Neural progenitor cell (in vitro differentiated cells): ENCODE measurements at places on chromosomes 1 and 21.

DNA sequence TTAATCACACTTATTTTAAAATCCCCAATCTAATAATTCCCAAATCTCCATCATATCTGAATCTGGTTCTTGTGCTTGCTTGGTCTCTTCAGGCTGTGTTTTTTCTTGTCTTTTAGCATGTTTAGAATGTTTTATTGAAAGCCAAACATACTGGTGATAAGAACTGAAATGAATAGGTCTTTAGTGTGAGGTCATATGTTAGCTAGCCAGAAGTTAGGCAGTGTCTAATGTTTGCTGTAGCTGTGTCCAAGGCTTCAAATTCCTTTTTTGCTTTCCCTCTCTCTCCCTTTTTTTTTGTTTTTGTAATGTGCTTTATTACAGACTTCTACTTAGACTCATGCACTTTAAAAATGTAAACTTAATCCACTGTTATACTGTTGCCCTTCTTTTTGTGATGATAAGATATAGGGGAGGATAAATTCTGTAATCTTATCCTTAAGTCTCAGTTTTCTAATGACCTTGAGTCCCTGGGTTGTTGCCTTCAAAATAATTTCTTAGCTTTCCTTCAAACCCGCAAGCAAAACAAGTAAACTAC, 725.1 kb downstream of the BRINP3 start:
- no peak for DNase-seq

- no peak for DNase-seq
These were observed 30.8 kb upstream of the SLC35F3 start for GRCh38 chr1:233873666-233874065.

DNA sequence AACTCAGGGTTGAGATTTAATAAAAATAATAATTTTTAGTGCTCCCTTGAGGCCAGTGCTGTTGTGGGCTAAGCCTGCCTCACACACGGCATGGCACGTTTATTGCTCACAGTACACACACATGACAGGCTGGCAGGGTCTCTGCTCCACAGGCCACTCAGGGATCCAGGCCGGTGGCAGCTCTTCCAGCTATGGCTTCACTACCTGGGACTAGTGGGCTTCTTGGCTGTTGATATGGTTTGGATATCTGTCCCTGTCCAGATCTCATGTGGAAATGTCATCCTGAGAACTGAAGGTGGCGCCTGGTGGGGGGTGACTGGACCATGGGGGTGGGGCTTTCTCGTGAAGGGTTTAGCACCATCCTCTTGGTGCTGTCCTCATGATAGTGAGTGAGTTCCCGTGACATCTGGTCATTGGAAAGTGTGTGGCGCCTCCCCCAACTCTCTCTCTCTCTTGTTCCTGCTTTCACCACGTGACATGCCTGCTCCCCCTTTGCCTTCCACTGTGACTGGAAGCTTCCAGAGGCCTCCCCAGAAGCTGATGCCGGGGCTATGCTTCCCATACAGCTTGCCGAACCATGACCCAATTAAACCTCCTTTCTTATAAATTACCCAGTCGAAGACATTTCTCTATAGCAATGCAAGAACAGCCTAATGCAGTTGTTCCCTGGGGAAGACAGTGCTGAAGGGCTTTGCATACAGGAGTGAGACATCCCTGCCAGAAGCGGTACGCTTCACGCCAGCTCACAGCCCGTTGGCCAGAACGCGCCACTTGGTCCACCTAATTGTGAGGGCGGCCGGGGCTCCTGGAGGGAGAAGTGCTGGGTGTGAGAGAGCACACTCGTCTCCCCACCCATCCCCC, 226.9 kb upstream of the C1orf174 start:
- DNase-seq, result no peak

- DNase-seq, result peak; percentile 82
These were observed 954 bp downstream of the RSBN1 start for GRCh38 chr1:113811156-113811887.

- DNase-seq, result no peak
These were observed 666.2 kb downstream of the ADGRL2 start for GRCh38 chr1:82466891-82467290.

- no peak for DNase-seq
These were observed 40.0 kb downstream of the ROR1 start for GRCh38 chr1:63813829-63814277.

- no peak for DNase-seq
These were observed 153.8 kb upstream of the FGGY start for GRCh38 chr1:59143133-59143487.

GRCh38 chr1:224199679-224200078, 16.6 kb downstream of the DEGS1 start:
- peak; percentile 24 for DNase-seq

GRCh38 chr1:27135541-27136235, 19.2 kb downstream of the SLC9A1 start:
- DNase-seq, result peak; percentile 60

GRCh38 chr21:39180429-39181019, 2.7 kb downstream of the PSMG1 start:
- DNase-seq, result no peak

- no peak for DNase-seq
These were observed 216.0 kb downstream of the DENND1B start for GRCh38 chr1:197559244-197559643.

- DNase-seq, result peak; percentile 18
These were observed 26.3 kb downstream of the RAB7B start for GRCh38 chr1:205976708-205977401.

- DNase-seq, result peak; percentile 5
These were observed 567.6 kb downstream of the MRPL39 start for GRCh38 chr21:25039461-25040380.

GRCh38 chr1:212689758-212690529, 9.7 kb downstream of the BATF3 start:
- DNase-seq, result no peak
